ENCODE measurements at places on chromosomes 2 and 18.

- no peak for ATAC-seq
Measured at GRCh38 chr2:79903222-79904000, 390.6 kb downstream of the CTNNA2 start.

DNA sequence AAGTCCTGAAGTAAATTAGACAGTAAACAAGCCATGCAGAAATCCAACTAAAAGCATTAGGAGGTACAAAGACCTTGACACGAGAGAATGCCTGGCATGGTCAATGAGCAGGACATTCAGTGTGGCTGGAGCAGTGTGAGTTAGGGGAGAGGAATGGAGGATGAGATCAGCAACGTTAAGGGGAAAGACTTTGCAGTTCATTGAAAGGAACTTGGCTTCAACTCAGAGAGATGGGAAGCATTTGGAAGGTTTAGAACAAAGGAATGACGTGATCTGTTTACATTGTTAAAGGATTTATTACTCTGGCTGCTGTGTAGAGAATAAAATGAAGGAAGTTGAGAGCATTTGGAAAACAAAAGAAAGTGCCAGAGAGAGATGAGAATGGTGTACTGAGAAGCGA is 621.3 kb downstream of the XIRP2 start:
- no peak for ATAC-seq

GRCh38 chr2:177306550-177306949 is 42.0 kb upstream of the NFE2L2 start:
- ATAC-seq: peak; percentile 90

GRCh38 chr2:105625632-105626031 is 119.1 kb upstream of the NCK2 start:
- ATAC-seq: no peak
